ENCODE measurements at places on chromosomes 3 and 15.

GRCh38 chr3:184155644-184156521 is 706 bp downstream of the DVL3 start:
- no peak for DNase-seq

DNA sequence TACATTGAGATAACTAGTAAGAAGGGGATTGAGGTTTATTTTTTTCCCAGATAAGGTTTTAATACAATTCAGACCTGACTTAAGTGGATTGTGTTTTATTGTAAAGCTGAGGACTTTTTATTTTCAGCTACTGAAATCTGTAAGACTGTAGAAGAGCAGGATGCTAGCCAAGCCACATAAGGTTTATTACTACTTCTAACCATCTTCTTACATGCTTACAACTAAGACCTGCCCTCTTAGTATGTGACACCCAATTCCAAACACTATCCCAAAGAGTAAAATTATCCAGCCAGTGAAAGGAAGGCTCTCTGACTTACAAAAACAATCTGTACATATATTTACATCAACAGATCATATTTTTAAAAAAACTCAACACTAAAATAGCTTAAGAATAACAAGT is 564.5 kb upstream of the NAALADL2 start:
- no peak for DNase-seq

DNA sequence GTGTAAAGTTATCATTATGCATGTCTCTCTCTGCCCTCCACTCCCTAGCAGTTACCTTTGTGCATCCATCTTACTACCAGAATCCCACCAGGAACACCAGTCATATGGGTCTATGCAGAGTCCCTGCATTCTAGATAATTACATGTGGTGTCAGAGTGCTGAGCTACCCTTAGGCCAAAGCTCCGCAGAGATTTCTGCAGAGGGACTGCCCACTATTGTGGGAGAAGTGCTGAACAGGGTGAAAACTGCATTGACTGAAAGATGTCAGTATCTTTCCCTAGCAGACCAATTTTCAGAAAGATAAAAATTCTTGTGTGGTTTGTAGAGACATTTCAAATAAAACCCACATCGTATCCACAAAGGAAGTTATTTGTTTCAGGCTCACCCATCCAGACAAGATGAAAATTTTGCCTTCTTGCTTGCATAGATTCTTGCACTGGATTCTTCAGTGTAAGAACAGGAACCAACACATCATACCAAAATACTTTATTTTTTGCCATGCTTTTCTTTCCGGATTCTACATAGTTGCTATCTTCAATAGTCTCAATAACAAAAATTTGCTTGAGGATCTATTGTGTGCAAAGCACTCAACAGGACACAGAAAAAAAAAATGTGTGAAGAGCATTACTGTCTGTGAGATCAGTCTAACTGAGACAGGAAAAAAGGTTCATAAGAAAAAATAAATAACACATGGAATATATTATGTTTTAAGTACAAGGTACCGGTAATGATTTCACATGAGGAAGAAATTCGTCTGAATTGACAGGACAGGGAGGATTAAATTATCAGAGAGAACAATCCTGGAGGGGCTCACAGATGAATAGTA is 32.0 kb upstream of the CCDC80 start:
- DNase-seq, result no peak

DNA sequence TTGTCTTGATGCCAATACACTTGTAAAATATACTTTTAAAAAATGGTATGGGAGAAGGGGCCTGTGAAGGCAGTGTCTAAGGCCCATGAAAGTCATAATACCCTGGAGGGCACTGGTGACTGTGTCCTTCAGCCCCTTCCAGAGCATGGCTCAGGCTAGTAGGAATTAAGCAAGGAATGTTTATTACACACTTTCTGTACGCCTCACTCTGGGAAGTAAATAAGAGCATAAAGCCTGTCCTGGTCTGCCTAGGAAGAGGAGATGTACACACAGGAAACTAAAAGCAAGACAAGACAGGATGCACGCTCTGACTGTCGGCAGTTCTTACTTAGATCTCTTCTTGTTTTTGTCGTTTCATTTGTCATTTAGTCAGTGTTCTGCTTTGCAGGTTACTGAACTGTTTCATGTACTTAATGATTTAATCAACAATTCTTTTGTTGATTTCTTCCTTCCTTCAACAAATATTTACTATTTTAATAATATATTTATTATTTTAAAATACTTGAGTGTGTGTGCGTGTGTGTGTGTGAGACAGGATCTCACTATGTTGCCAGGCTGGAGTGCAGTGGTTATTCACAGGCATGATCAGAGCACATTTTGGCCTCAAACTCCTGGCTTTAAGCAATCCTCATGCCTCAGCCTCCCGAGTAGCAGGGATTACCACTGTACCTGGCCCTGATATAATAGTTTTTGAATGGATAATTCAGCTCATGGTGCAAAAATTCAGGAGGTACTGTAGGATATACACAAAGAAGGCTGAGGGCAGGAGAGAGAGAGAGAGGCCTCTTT is 9.0 kb upstream of the SMAD6 start:
- no peak for DNase-seq

DNA sequence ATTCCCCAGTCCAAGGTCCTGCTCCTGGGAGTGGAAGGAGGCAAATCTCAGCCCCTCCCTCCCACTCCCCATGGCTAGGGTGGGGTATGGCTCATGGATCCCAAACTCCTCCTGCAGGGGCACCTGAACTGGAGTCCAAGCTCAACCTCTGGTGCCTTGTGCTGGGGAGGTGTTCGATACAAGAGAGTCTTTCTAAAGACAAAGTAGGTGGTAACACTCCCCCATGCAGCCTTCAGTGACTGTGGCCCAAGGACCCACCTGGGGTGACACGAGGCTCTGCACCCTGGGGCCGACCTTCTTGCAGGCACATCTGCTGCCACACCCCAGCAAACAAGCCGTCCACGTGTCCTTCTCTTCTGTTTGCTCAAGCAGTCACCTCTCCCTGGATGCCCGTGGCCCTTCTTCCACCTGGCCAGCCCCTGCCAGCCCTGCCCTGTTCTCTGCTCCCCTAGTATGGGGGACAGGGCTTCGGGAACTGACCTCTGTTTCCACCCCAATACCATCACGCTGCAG is 36.7 kb upstream of the SLC6A11 start:
- DNase-seq, result no peak

DNA sequence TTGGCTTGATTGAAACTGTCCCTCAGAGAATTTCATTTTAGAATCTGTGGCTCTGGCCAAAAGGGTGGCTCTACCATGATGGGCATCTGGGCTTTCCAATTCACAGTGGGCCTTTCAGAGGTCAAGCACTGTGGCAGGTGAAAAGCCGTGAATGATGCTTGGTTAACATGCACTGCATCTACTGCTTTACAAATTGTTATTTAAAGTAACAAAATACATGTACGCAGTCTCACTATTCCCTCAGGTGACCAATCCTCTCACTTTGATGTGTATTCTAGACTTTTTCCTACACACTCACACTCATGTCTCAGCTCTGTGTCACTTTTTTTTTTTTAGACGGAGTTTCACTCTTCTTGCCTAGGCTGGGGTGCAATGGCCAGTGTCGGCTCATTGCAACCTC is 70.5 kb downstream of the MGLL start:
- no peak for DNase-seq

GRCh38 chr15:94164202-94164807 is 67.1 kb upstream of the MCTP2 start:
- peak; percentile 43 for DNase-seq

DNA sequence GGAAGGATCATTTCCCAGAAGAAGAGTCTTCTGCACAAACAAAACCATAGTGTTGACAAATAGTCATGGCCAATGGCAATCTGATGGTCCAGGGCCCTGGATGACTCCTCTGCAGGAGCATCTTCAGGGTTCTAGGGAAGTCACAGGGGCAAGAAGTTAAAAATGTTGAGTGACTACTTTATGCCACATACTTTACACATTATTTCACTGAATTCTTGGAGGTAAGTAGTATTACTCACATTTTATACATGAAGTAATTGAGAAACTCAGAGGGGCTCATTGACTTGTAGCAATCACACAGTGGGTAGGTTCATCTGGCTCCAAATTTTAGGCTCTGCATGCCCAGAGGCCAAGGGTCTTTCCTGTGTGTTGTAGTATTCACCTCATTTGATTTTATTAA is 430.2 kb upstream of the MCTP2 start:
- DNase-seq, result no peak

DNA sequence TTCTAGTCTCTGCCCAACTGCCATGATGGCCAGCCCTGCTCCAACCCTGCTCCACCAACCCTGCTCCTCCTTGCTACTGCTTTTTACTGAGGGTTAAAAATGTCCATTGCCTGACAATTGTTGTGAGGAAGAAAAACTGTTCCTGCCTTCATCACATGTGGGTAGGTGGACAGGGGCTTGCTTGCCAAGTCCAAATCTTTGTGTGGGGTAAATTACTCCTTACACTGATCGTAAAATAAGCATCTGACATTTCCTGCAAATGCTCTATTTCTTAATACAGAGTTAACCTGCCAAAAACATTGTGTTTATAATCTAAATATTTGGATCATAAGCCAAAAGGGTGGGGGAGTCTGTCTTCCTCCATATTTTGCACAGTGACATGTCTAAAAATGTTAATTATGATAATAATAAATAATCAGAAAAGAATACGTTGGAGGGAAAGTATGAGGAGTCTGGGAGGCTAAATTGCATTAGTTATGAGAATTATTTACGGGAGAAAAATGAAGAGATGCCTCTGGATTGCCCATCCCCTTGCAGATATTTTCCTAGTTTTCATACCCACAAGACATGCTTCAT is 242.5 kb upstream of the TBL1XR1 start:
- DNase-seq, result no peak

DNA sequence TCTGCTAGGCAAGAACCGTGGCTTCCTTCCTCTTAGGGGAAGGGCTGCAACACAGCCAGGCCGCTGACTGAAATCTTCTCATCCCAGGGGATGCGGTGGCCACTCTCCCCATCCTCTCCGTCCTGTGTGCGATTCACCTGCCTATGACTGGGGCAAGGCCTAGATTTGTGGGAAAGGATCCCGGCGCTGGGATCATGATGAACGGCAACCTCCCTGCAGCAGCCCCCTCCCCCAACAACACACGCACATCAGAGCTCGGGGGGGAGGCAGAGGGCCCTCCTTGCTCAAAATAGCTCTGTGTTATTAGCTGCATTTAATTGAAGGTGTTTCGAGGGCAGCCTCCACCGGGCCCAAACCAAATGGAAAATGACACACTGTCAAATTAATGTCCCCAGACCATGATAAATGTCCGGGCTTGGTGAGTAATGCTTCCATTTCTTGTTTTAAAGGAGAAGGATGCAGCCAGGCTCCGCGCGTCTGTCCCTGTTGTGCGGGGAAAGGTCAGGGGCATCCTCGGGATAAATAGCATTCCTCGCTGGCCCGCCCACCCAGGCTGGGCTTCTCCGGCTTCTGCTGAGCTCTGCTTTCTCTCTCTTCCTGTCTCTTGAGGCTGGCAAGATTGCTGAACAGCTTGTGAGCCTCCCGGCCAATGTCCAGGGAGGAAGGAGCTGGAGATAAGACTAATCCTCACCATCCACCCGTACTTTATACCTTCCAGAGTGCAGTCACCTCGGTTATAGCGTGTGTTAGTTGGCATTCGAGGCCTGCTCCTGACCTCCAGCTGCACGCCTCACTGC is 56.4 kb upstream of the TLE3 start:
- no peak for DNase-seq

- DNase-seq, result no peak
Measured at GRCh38 chr3:180142041-180142440, 105.3 kb upstream of the PEX5L start.

- DNase-seq, result no peak
Measured at GRCh38 chr3:46462511-46462910, 2.2 kb downstream of the LTF start.

GRCh38 chr3:31197941-31198340 is 303.5 kb upstream of the GADL1 start:
- no peak for DNase-seq

DNA sequence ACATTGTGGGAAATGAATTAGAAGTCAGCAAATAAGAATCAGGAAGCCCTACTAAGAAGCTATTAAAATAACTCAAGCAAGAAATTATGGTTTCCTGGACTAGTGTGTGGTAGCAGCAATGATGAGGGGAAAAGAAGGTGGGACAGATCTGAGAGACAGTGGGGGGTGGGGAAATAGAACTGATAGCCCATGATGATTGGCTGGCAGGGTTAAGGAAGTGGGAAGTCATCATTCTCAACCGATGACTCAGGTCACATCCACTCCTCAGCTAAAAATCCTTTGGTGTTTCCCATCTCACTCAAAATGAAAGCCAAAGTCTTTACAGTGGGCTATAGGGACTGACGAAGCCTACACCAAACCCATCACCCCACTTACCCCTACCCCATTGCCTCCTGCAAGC is 153.9 kb upstream of the ARHGEF26 start:
- DNase-seq, result no peak

DNA sequence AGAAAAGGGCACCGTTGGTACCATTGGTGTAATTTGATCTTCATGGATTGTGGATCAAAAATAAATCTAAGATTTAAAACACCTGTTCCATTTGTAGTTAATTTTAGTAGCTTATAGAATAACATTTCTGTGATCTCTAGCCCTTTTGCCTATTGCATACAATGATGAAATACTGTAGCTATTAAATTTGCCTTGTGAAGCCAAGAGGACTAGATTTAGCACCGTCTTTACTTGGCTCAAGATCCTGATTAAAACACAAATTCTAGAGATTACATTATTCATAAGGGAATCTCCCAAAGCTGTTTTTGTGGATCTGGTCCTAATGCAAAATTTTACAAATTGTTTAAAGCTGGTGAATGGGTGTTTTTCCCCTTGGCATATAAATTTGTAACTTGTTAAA is 8.2 kb downstream of the TBC1D23 start:
- no peak for DNase-seq

- no peak for DNase-seq
Measured at GRCh38 chr3:8441969-8442559, 59.6 kb upstream of the LMCD1 start.

DNA sequence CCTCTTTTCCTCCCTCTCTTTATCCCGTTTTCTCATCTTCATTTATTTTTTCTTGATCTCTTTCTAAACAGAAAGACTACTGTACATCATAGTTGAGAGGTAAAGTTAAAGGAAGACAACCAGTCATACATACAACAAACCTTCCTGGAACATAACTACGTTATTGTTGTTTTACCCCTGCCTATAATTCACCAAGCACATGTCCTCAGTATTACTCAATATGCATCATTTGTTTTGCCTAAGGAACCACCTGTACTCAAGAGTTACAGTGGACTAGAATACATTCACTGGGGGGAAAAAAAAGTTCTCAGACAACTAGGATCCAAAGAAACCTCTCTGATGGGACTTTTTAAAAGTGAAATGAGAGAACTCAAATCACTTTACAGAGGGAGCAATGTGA is 344.7 kb upstream of the RBMS3 start:
- no peak for DNase-seq

DNA sequence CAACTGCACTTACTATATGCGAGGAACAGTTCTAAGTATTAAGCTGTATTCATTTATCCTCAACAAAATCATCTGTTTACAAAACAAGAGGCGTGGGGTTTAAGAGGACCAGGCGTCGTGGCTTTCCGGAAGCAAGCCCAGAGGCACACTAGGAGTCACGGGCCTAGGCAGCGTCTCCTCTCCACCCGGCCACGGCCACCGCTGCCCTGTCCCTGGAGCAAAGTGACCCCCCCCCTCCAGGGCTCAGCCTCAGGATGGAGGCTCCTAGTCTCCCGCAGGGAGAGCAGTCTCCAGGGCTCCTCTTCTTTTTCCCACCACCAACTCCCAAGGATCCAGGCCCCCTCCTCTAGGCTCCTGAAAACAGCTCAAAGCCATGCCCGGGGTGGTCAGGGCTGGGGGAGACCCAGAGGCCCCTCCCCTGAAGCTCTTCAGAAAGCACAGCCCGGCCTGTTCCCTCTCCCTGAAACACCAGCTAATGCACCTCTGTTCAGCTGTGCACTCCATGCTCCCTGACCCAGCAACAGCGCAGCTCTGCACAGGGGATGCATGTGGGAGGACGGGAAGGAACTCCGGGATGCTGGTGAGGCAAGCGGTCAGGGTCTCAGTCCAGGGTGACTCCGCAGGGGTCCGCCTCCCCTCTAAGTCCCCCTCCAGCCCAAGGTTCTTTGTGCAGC is 16.8 kb downstream of the TNK2 start:
- no peak for DNase-seq

Measured in NCI-H1417 treated with DMSO at 0.1 percent for 48 hours (cell line).